ENCODE measurements at places on chromosomes 12 and 14.

DNA sequence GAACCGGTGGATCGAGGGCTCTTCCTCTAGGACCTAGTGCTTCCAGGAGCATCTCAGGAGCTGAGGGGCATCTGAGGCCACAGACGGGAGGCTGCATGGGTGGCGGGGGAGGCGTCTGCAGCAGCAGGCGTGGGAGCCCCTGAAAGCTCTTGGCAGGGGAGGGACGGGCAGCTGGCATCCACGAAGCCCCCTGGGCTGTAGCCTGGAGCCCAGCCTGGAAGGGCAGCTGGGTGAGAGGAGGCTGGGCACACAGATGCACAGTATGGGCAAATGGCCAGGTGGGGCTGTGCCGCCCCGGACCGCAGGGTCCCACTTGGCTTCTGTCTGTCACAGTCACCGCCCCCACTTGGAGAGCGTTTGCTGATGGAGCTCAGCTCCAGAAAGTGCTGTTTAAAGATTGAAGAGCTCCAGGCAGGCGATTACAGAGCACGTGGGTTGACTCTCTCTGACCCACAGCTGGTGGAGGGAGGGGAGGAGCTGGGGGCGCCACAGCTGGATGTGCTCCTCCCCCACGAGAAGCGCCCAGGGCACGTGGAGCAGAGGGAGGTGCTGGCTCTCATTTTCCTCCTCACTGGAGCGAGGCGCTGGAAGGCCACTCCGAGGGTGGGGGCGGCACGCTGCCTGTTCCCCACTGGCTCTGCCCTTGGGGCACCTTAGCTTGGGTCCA lies 155.0 kb upstream of the C14orf180 start:
- no peak for DNase-seq

DNA sequence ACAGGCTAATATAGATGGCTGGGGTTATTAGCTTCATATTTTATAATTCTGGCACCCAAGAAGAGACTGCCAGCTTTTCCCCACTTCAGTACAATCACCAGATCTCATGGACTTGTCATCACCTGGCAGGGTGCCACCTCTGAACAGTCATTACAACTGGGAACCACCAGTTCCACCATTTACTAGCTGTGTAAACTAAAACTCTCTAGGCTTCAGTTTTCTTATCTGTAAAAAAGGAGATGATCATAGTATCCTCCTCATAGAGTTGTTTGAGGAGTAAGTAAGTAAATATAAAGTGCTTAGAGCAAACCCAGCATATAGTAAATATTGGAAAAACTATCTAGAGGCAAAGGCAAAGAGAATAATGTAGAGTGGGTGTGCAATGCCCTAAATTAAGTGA lies 19.3 kb downstream of the CPNE8 start:
- DNase-seq: no peak

DNA sequence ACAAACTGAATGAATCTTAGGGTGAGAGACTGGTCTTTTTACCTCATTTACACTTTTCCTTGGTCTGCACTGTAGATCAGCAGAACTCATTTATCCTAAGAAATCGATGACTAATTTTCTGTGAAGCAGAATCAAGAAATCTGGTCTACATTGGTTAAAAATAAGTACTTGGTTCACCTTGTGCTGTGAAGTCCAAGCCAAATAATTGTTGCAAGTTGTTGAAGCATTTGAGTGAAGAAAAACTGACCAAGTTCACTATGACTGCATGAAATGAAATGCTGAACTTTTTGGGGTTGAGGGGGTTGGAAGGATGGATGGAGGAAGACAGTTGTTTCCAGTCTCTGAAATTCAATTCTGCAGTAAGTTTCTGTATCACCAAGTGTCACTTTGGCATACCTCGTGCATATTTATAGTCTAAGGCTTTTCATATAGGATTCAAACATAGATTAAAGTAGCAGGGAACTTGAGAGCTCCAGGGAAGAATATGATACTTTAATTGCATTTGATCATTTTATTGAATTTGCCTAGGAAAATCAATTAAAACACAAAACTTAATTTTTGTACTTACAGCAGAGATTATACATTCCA lies 75.0 kb downstream of the FAR2 start:
- DNase-seq: no peak

DNA sequence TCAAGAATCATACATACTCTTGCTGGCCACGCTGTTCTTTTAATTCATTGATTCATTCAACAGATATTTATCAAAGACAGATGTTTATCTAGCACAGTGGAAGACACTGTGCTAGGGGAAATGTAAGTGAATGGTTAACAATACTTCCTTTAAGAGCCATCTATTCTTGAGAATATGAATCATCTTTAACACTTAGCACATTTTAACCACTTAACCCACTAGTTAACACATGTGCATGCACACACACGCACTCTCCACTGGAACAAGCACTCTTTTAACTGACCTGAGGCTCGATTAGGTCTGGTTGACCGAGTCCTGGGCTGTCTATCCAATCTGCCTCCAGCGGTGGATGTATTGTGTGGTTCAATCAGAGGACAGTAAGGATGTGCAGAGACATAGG lies 34.6 kb downstream of the LMNTD1 start:
- DNase-seq: no peak

DNA sequence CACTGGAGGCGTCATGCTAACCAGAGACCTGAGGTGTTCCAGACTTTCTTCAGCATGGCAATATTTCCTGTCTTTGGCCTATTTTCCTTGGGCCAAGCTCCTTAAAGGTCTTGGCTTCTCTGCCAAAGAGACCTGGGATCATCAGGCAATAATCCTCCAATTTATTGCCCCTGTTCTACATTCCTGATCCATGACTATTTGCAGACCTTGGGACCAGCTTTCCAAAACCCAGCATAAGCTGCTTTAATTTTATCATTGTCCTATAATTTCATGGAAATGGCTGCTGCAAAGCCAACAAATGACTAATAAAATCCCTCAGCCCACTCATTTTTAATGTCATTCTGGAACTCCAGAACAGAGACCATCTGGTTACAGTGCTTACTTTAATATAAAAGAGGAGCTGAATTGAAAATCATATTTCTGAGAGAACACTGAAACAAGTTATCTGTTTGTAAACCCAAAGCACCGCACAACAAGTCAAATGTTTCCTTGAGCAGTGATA lies 166.9 kb upstream of the BTG1 start:
- no peak for DNase-seq

DNA sequence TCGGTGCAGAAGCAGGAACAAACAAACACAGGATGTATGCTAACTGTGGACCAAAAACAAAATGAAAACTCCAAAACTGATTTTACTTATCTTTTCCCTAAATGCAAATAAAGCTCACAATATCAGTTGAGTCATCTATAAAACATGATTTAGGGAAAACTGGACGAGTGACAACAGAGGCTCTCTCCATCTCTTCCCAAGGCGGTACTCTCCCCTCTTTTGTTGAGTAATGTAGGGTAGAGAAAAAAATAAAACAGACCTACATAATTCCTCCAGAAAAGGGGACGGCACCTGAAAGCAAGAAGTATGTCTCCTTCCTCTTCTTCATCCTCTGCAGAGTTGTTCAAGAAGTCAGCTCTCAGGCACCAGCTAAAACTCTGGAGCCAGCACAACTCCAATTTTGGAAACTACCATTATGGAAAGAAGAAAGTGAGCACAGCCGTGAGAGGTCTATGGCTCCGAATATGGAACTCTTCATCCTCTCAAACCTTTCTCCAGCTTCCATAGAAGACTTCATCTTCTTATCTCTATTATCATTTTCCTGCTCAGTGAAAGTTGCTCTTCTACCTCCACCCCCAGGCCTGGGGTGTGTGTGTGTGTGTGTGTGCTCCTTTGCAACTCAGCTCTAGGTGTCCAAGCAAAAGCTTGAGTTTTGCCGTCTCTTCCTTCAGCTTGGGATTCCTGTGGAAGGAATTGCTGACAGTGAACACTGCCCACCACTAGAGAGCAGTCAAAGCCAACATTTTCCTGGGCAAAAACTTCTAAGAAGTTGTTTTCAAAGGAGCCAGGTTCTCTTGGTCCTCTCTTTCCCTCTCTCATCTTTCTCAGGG lies 155.4 kb downstream of the DIO2 start:
- DNase-seq: no peak

DNA sequence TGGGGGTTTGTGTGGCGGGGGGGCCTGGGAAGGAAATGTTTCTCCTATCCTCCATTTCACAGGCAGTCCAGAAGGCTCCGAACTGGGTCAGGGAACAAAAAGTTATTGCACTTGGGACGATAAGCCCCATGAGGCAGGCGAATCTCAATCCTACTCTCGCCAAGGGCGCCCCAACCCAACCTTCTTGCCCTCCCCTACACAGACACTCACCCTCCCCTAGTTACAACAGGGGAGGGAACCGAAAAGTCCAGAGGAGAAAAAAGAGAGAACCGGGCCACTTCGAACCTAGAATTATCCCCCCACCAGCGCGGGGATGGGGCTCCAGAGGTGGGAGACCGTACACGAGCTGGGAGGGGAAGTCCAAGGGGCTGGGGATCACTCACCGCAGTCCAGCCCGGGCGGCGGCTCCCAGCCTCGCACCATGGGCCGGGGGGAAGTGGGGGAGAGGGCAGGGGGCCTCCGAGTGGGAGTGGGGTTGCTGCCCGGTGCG lies 357 bp downstream of the HOMEZ start:
- DNase-seq: no peak

DNA sequence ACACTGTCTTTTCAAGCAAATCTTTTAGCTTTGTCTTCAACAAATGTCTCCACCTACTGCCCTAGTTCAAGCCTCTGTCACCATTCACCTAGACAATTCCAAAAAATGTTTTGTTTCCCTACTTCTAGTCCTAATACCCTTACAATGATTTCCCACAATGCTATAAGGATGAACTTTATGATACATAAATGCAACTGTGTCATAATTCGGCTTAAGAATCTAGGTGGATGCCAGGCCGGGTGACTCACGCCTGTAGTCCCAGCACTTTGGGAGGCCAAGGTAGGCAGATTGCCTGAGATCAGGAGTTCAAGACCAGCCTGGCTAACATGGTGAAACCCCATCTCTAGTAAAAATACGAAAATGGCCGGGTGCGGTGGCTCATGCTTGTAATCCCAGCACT lies 20.7 kb upstream of the CREBL2 start:
- no peak for DNase-seq

GRCh38 chr14:97390096-97390724 lies 593.0 kb downstream of the VRK1 start:
- DNase-seq: no peak

GRCh38 chr14:64649383-64649998 lies 54.7 kb upstream of the PLEKHG3 start:
- DNase-seq: no peak

- no peak for DNase-seq
Measured at GRCh38 chr14:48748151-48748675, 838.0 kb downstream of the RPS29 start.

- DNase-seq: no peak
Measured at GRCh38 chr12:7206691-7207090, 17.2 kb downstream of the PEX5 start.

DNA sequence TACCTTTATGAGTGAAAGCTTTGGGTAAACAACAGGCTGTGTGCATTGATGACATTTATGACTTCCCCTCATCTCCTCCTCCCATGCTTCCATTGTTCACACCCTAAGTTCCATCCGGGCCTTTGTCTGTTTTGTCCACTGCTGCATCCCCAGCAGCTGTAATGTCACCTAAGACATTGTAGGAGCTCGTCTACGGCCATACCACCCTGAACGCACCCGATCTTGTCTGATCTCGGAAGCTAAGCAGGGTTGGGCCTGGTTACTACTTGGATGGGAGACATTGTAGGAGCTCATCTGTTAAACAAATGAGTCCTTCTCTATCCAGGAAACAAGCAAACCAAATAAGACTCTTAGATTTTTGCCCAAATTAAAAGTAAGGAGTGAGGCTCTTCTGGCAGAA lies 40.4 kb upstream of the SYCP3 start:
- DNase-seq: no peak

GRCh38 chr12:31850268-31850667 lies 108.9 kb upstream of the RESF1 start:
- DNase-seq: no peak

- peak; percentile 50 for DNase-seq
Measured at GRCh38 chr12:7189398-7190267, at the start of gene PEX5. Gene PEX5, plus strand, starts transcription at chr12:7189686. Its CDS starts 692 bp downstream, at chr12:7190378.

GRCh38 chr12:30399859-30400258 lies 295.8 kb downstream of the IPO8 start:
- no peak for DNase-seq
